ENCODE measurements at places on chromosomes 12 and 14.

- DNase-seq: no peak
Observed at GRCh38 chr12:117363953-117364486, 2.6 kb upstream of the NOS1 start.

DNA sequence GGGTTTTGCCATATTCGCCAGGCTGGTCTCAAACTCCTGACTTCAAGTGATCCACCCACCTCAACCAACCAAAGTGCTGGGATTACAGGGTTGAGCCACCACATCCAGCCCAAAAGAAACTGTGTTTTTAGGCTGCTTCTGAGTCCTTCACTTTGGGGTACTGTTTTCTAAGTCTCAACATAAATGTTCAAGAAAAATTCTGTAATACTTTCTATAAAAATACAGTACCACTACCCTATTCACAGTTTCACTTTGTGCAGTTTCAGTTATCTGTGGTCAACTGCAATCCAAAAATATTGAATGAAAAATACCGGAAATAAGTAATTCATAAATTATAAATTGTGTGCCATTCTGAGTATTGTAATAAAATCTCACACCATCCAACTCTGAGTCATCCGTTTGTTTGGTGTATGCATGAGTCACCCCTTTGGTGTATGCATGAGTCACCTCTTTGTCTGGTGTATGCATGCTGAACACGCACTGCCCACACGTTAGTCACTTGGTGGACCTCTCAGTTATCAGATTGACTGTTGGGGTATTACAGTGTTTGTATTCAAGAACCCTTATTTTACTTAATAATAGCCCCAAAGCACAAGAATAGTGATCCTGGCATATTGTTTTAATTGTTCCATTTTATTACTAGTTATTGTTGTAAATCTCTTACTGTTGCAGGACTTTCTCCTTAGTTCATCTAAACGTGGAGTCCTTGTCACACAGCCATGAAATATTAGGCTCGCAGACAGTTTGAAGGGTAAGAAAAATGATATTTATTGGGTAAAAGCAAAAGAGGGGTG lies 190.2 kb downstream of the FSCB start:
- DNase-seq: peak; percentile 40

- no peak for DNase-seq
Observed at GRCh38 chr14:54487771-54488170, 1.0 kb downstream of the GMFB start.

DNA sequence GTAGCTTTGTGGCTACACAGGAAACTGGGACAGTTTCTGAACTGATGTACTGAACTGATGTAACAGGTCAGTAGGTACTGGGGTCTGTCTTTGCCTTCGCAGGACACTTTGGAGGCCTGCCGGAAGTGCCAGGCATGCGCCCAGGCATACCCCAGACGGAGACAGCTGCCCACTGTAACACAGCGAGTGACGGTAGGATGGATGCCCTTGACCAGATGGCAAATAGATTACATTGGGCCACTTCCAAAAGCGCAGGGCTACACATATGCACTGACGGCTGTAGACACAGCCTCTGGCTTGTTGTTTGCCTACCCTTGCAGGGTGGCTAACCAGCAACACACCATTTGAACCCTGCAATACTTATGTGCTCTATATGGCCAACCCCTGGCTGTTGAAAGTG lies 94.1 kb upstream of the TMPO start:
- DNase-seq: no peak

- DNase-seq: no peak
Observed at GRCh38 chr14:28142400-28143015, 624.1 kb upstream of the FOXG1 start.

GRCh38 chr12:130981074-130981742 lies 27.5 kb downstream of the ADGRD1 start:
- no peak for DNase-seq

DNA sequence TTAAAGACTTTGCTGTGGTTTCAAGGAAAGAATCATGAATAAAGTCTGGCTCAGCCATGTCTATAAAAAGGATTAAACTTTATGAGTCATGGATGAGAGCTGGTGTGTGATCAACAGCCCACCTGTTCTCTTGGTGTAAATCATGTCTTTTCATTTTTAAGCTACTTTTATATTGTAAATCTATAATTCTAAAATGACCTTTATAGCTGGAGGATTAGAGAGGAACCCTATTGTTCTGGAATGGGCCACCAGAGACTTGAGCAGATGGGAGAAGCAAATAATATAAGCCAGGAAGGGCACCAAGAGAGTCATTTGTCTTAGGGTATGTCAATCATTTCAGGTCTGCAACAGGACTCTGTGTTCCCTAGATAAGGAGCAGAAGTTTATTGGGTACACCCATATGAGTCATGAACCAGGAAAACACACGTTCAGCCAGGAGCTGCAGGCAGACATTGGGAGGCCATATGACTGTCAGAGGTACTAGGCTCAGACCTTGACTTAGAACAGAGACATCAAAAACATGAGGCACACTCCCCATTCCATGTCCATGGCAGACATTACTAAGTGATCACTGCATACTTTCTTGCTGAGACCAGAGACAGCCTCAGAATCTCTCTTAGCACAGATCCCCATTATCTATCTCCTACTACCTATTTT lies 49.3 kb downstream of the NDUFA12 start:
- DNase-seq: no peak

All from activated CD8-positive, alpha-beta memory T cell treated with anti-CD3 and anti-CD28 coated beads, Interleukin-2, amount 10 ng/mL, durations not matched to agents 7 days and 5 days (primary cell).